ENCODE measurements at places on chromosomes 4 and X. TPM values are rescaled to one million over a fixed set of nuclear protein-coding genes. Genes with fewer than 3 reads are reported as not detected.

GRCh38 chr4:174946246-174946645 is 28.1 kb downstream of the ADAM29 start:
- no peak for DNase-seq

- DNase-seq: no peak
Measured at GRCh38 chr4:123536225-123536624, 139.6 kb downstream of the SPRY1 start.

- no peak for DNase-seq
Measured at GRCh38 chrX:121655276-121655675, 607.9 kb downstream of the GLUD2 start.

Gene HDX
- polyA plus RNA-seq: 5.7 TPM

DNA sequence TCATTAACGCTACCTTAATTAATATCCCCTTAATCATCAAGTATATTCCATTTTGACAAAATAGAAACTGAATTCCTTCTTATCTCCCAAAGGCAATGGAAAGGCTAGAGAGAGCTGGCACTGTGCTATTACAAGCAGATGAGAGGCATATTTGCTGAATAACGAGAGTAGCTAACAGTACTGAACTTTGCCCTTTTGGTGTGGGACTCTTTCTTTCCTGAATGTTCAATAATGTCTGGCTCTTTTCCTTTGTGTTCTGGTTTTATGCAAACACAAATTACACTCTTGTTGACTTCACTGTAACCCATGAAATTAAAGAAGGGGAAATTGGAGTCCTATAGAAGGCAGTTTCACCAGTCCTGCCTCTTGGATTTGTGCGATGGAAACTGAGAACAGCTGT is 63.5 kb downstream of the SHROOM3 start:
- no peak for DNase-seq

Gene CNGA2
- polyA plus RNA-seq: not detected

- no peak for DNase-seq
Measured at GRCh38 chr4:158590306-158590705, 68.6 kb downstream of the RXFP1 start.

- no peak for DNase-seq
Measured at GRCh38 chrX:148865277-148866210, 365.1 kb downstream of the AFF2 start.

Gene SPIN2A
- polyA plus RNA-seq: 3.7 TPM

GRCh38 chr4:88143504-88143903 is 14.9 kb downstream of the ABCG2 start:
- no peak for DNase-seq

DNA sequence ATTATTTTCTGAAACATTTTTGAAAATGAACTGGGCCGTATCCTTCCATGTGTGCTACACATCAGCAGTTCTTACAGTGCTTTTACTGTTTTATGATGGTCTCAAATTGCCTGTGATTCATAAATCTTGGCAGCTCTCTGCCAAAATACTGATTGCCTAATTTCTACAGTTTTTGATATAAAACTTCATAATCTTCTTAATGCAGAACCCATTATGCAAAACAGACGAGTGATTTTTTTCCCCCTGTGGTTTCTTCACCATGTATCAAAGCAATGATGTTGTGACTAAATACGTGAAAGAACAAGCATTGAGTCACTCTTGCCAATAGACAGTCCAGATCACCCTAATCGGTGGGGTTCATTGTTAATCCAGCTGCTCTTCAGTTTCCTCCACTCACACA is 156.4 kb upstream of the WDR1 start:
- DNase-seq: no peak

- no peak for DNase-seq
Measured at GRCh38 chr4:81455897-81456296, 15.8 kb downstream of the RASGEF1B start.

Gene ADH7
- not detected for polyA plus RNA-seq

Gene GPR173
- polyA plus RNA-seq: 24.5 TPM

DNA sequence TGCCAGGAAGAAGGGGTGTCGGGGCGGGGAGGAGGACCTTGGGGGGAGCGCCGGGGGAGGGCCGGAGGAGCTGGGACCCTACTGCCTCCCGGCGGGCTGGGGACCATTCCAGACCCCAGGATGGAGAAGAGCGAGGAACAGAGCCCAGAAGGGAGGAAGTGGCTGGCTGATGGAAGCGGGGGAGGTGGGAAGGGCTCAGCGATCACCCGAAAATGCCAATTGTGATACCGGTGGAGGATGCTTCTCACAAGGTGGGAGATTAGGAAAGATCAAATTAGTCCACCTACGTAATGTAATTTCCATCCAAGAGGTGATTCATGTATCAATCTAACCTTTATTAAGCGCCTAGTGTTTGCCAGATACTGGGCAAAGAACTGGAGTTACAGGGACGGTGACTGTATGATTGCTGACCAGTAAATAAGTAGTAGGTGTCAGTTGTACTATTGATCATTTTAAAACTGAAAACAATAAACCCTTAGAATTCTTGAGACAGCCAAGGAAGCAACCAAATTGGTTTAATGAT is 452 bp upstream of the RAI2 start:
- no peak for DNase-seq

GRCh38 chrX:68846536-68846935 is 17.7 kb downstream of the EFNB1 start:
- DNase-seq: no peak

GRCh38 chr4:26529479-26529878 is 39.2 kb upstream of the CCKAR start:
- DNase-seq: no peak

Gene SMS
- 160 TPM for polyA plus RNA-seq
